ENCODE measurements at places on chromosomes 6 and 20. TPM values are rescaled to one million over a fixed set of nuclear protein-coding genes. Genes with fewer than 3 reads are reported as not detected.

GRCh38 chr6:36028877-36029324, 1.3 kb downstream of the MAPK14 start:
- H3K4me3 ChIP-seq = peak overlapping the region; percentile 96
- peaks cover 36% of the 10 kb centered on the region for H3K4me1 ChIP-seq

GRCh38 chr6:134057478-134057877, 5.1 kb upstream of the SLC2A12 start:
- peaks cover 20% of the 10 kb centered on the region for H3K4me1 ChIP-seq
- H3K27ac ChIP-seq = no peak overlapping the region
- H3K36me3 ChIP-seq = no peaks in the 10 kb centered on the region
- DNase-seq = no peak

- DNase-seq = peak; percentile 90
- H3K27ac ChIP-seq = peak overlapping the region; percentile 26
- H3K36me3 ChIP-seq = no peaks in the 10 kb centered on the region
- no peaks in the 10 kb centered on the region for H3K27me3 ChIP-seq
- peaks cover 7% of the 10 kb centered on the region for H3K4me1 ChIP-seq
These were observed 248.7 kb downstream of the C6orf118 start for GRCh38 chr6:165060720-165061119.

DNA sequence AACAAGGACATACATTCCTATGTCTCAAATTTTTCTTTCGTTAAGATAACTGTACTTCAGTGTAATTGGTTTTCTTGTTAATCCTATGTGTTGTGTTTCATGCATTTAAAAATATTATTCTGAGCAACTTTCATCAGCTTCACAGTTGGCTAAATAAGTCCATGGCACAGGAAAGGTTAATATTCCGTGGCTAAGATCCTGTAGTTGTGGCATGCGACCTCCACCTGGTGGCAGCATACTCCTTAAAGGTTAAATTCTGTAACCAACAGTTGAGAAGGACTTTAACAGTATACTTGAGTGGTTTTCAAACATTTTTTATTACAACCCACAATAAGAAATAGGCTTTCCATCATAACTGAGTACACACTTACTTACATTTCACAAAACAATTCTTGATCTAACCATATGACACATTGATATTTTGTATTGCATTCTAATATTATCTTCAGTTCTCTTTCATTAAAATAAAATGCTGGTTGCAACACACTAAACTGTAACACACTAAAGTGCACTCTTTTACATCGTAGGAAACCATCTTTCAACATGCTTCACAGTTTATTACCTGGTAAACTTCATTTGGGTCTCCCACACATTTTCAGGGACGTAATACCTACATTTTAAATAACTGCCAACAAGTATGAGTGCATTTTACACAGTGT, 118.3 kb downstream of the SLX4IP start:
- peaks cover 22% of the 10 kb centered on the region for H3K4me1 ChIP-seq
- no peaks in the 10 kb centered on the region for H3K27me3 ChIP-seq
- H3K27ac ChIP-seq = no peak overlapping the region
- no peak for DNase-seq
- no peak overlapping the region for H3K4me3 ChIP-seq

GRCh38 chr20:62947532-62948300, 4.8 kb upstream of the SLC17A9 start:
- no peak overlapping the region for H3K4me3 ChIP-seq
- H3K27ac ChIP-seq = no peak overlapping the region
- H3K36me3 ChIP-seq = peaks cover 73% of the 10 kb centered on the region

DNA sequence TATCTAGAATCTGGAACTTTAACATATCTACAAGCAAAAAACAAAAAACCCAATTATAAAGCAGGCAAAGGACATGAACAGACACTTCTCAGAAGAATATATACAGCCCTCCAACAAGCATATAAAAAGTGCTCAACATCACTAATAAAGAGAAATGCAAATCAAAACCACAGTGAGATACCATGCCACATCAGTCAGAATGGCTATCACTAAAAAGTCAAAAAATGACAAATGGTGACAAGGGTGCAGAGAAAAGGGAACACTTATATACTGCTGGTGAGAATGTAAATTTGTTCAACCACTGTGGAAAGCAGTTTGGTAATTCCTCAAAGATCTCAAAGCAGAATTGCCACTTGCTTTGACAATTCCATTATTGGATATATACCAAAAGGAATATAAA, 215.0 kb upstream of the EYS start:
- no peak overlapping the region for H3K4me3 ChIP-seq
- H3K4me1 ChIP-seq = no peaks in the 10 kb centered on the region
- no peaks in the 10 kb centered on the region for H3K27me3 ChIP-seq

The MEI4 gene
- total RNA-seq = not detected

- H3K4me1 ChIP-seq = no peaks in the 10 kb centered on the region
- H3K36me3 ChIP-seq = peaks cover 63% of the 10 kb centered on the region
- H3K27me3 ChIP-seq = no peaks in the 10 kb centered on the region
- no peak overlapping the region for H3K27ac ChIP-seq
- H3K4me3 ChIP-seq = no peak overlapping the region
These were observed 8.8 kb downstream of the POFUT1 start for GRCh38 chr20:32216179-32217142.

DNA sequence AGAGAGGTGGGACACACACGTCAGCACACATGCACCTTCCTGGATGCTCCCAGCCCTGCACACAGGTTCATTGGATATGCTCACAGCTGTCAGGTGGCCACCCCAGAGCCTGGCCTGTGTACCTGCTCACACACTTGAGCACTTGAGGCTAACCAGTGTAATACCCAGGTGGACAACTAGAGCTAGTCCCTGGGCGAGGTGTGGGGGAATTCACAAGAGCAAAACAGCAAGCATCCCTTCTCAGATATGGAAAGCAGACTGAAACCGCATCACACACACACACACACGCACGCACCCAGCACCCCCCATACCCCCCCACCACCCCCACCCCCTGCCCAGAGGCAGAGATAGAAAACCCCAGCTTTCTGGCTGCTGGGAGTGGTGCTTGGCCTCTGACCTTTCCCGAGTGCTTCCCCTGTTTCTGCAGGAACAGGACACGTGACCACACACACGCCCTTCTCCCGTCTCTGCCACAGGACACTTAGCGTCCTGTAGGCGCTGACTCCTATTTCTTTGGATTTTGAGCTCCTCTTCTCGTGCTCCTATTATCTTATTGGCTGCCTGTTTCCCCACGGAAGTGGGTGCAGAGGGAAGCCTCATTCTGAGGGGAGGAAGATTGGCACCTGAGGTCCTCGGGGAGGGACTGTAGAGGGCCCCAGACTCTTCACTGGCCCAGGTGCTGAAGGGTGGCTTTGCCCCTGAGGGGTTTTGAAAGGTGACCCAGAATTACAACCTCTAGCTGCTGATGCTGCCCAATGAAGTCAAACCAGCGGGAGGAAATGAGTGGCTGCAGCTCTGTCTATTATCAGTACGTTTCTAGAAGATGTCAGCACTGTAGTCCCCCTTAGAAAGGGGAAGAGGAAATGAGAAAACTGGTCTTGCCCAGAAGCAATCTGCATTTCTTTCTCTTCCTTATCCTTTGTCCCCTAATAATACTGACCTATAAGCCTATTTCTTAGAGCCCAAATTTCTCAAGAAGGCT, 65.8 kb downstream of the SYTL3 start:
- H3K27ac ChIP-seq = no peak overlapping the region
- H3K36me3 ChIP-seq = no peaks in the 10 kb centered on the region
- H3K4me3 ChIP-seq = no peak overlapping the region
- H3K4me1 ChIP-seq = peaks cover 7% of the 10 kb centered on the region
- DNase-seq = peak; percentile 13

DNA sequence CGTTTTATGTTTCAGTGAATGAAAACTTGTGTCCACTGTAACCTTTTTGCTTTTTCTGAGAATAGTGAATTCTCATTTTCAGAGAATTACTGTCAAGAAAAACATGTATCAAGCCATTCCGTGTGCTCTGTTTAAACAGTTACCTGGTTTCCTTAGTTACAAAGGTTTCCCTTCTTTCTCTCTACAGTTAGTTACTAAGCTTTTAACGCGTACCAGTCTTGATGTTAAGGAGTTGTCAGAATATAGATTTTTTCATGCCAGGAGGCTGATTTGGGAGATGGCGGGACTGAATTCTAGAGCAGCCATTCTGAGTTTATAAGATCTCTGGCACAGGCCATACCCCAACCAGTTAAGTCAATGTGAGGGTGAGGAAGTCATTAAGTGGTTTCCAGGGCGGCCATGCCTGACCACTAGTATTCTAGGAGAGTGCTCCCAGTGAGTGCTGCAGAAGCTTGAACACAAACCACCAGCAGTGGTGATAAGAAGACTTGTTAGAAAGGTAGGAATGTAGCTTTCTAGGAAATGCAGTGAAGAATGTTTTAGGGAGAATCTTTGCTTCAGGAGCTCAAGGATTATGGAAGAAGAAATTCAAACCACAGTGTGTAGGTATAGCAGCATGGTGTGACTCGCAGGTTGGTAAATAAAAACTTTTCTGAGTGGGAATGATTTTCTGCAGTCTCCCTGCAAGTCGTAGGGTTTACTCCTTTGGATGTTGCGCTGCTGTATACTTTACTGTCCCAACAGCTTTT, 112.9 kb downstream of the JARID2 start:
- no peaks in the 10 kb centered on the region for H3K36me3 ChIP-seq
- no peaks in the 10 kb centered on the region for H3K27me3 ChIP-seq
- DNase-seq = no peak
- H3K4me3 ChIP-seq = no peak overlapping the region
- peaks cover 18% of the 10 kb centered on the region for H3K4me1 ChIP-seq
- H3K27ac ChIP-seq = peak overlapping the region; percentile 79

DNA sequence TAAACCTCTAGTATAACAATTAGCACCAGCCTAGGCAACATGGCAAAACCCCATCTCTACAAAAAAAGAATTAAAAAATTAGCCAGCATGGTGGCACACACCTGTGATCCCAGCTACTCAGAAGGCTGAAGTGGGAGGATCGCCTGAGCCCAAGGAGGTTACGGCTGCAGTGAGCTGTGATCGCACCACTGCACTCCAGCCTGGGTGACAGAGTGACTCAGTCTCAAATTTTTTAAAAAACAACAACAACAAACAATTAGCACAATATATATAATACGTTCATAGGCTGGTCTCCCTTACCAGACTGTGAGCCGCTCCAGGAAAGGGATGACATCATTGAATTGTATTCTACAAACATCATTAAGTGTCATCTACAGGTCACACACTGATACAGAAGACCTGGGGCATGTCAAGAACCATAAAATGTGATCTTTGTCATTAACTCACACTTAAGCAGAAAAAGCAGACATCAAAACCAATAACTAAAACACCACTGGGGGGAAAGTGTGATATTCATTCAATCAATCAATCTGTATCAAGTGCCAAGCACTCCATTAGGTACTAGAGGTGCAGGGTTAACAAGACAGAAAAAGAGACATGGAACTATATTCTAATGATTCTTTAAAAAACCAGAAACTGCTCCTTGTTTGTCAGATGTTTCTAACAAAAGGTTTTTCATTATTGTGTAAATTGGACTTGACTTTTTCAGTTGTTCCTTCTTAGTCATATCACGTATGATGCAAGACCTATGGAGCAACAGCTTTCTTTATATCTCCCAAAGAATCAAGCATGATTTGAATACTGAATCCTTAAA, 17.8 kb downstream of the MAP3K5 start:
- no peaks in the 10 kb centered on the region for H3K36me3 ChIP-seq
- H3K27ac ChIP-seq = no peak overlapping the region
- peak; percentile 57 for DNase-seq
- no peaks in the 10 kb centered on the region for H3K27me3 ChIP-seq
- no peak overlapping the region for H3K4me3 ChIP-seq

The RNF39 gene
- not detected for total RNA-seq

DNA sequence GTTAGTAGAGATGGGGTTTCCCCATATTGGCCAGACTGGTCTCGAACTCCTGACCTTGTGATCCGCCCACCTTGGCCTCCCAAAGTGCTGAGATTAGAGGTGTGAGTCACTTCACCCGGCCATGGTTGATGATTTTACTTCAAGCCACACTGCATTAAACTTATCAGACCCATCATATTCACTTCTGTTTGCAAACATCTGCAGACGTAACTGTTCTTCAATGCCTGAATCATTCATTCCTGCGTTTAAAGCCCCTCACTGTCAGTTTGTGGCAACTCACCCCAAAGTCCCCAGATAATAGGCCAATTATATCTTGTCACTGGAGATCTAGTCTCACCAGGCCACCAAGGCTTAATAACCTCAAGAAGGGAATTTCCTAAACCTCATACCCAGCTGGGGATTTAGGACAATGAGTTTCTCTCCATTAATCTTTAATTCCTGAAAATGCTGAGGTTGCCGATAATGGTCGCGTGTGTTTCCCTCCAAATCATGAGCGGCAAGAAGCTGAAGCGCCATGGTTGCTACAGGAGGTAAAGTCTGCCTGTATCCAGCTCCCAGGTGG, 229.6 kb downstream of the LY86 start:
- no peak for DNase-seq
- no peak overlapping the region for H3K4me3 ChIP-seq
- no peak overlapping the region for H3K27ac ChIP-seq
- no peaks in the 10 kb centered on the region for H3K36me3 ChIP-seq
- H3K27me3 ChIP-seq = no peaks in the 10 kb centered on the region
- no peaks in the 10 kb centered on the region for H3K4me1 ChIP-seq

DNA sequence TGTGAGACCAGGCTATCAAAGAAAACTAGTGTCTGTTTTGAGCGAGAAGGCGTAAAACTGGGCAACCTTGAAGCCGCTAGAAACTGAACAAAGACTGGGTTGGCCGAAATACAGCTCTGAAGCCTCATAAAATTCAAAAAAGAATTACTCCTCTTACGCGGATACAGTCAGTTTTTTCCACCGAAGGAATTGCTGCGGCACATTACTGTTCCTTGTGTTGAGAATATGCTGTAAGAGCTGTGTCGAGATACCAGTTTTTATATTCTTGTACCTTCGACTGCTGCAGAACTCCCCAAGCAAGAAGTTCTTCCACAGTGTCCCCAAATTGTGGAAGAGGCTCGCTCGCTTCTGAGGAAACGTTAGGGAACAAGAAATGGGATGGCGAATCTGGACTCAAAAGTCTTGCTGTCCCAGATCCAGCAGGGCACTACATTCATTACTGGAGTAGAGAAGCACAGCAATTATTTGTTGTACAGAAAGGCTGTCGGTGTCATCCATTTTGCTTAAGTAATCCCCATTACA, 523 bp upstream of the COX7A2 start:
- H3K4me1 ChIP-seq = peaks cover 15% of the 10 kb centered on the region
- peak overlapping the region; percentile 99 for H3K27ac ChIP-seq
- H3K27me3 ChIP-seq = no peaks in the 10 kb centered on the region
- peak overlapping the region; percentile 99 for H3K4me3 ChIP-seq

- H3K27ac ChIP-seq = no peak overlapping the region
- H3K27me3 ChIP-seq = no peaks in the 10 kb centered on the region
- no peaks in the 10 kb centered on the region for H3K4me1 ChIP-seq
- no peaks in the 10 kb centered on the region for H3K36me3 ChIP-seq
These were observed 362.6 kb upstream of the RNF217 start for GRCh38 chr6:124599656-124600055.

GRCh38 chr6:161128680-161129196, 137.2 kb downstream of the MAP3K4 start:
- no peaks in the 10 kb centered on the region for H3K27me3 ChIP-seq
- H3K36me3 ChIP-seq = peaks cover 15% of the 10 kb centered on the region
- peak overlapping the region; percentile 87 for H3K27ac ChIP-seq
- peaks cover 7% of the 10 kb centered on the region for H3K4me1 ChIP-seq
- no peak overlapping the region for H3K4me3 ChIP-seq

The C20orf96 gene
- total RNA-seq = 2.2 TPM

- H3K4me3 ChIP-seq = no peak overlapping the region
- H3K27me3 ChIP-seq = no peaks in the 10 kb centered on the region
- H3K27ac ChIP-seq = no peak overlapping the region
These were observed 178.6 kb upstream of the RAB32 start for GRCh38 chr6:146364816-146365594.
